Stimulated activated CD8-positive, alpha-beta memory T cell treated with anti-CD3 and anti-CD28 coated beads, Interleukin-4, amount 100 ng/mL, for 48 hours (primary cell): ENCODE measurements at places on chromosomes 1 and 21.

- no peak for DNase-seq
These were observed 4.1 kb downstream of the GPSM2 start for GRCh38 chr1:108880850-108881249.

DNA sequence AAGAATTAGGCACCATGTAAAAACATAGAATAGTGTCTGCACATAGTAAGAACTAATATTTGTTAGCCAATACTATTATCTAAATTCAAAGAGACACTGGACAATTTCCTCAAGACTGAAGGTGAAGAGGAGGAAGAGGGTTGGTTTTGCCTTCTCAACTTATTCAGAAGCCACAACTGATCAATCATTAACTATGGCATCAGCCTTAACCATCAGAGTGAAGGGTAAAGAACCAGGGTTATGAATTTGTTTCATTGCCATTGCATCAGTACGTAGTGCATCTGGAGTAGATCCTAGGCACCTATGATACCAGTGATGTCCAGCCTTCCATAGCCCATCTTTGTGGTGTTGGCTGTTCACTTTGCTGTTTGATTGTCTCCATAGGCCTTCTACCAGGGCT lies 421.7 kb upstream of the DEPDC1 start:
- DNase-seq, result no peak

GRCh38 chr1:199116488-199116887 lies 477.6 kb downstream of the PTPRC start:
- no peak for DNase-seq

DNA sequence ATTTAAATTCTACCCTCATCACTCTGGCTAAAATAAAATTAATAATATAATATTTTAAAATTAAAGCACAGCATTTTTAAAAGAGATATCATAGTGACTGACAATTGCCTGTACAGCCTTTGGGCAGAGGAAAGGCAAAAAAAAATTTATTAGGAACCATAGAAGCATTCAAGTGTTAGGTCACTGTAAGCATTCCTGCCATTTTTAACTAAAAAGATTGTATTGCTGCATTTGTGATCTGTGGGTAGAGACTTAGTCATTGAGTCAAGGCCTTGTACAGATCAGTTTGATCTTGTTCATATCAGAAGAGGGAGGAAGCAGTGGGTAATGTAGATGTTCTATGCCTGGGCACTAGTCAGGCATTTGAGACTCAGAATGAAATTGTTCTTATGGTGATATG lies 109.9 kb downstream of the LYPLAL1 start:
- no peak for DNase-seq

- DNase-seq, result no peak
These were observed 200.0 kb downstream of the LIPI start for GRCh38 chr21:14010729-14011128.

- peak; percentile 88 for DNase-seq
These were observed 1.3 kb downstream of the HES3 start for GRCh38 chr1:6245086-6245868.

- no peak for DNase-seq
These were observed 36.3 kb upstream of the MYOCOS start for GRCh38 chr1:171585715-171586114.

DNA sequence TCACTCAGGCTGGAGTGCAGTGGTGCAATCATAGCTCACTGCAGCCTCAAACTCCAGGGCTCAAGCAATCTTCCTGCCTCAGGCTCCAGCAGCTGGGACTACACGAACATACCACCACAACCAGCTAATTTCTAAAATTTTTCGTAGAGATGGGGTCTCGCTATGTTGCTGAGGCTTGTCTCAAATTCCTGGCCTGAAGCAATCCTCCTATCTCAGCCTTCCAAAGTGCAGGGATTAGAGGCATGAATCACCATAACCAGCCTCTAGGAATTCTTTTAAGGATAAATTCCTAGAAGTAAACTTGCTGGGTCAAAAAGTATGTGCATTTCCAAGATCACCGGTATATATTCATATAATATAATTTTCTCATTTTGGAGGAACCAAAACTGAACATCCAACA lies 17.6 kb upstream of the HUNK start:
- no peak for DNase-seq

DNA sequence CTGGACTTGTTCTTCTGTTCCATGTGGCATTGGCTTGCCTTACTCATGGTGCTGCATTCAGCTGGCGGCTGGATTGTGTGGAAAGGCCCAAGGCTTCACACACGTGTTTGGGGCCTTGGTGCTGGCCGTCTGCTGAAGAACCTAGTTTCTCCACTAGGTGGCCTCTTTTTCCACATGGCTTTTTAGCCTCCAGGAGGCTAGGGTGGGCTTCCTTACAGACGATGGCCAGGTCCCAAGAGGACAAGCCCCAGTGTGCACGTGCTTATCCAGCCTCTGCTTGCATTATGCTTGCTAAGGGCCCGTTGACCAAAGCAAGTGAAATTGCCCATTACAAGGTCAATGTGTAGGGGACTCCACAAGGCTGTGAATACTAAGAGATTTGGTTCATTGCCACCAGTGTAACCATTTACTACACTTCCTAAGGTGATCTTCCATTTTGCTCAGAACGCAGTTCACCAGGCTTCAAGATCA lies 47.5 kb upstream of the FOXO6 start:
- DNase-seq, result peak; percentile 46

DNA sequence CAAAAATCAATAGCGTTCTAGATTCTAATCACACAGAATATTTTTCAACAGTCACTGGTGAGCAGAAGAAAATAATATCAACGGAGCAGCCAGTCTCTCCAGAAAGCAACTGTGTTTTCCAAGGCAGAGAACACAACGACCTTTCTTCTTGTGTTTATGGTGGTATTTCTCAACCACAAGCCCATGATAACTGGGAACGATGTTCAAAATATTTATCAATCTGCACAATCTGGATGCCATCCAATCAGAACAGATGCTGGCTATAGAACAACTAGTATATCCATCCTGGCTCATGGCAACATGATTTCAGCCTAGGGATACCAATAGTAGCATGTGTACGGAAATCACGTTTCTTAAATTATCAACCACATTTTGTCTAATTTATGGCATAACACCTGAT lies 162.7 kb upstream of the RUNX1 start:
- no peak for DNase-seq

- DNase-seq, result peak; percentile 66
These were observed 569 bp upstream of the WARS2 start for GRCh38 chr1:119141020-119141424.

- DNase-seq, result no peak
These were observed 105.6 kb upstream of the PLXNA2 start for GRCh38 chr1:208349694-208350330.

DNA sequence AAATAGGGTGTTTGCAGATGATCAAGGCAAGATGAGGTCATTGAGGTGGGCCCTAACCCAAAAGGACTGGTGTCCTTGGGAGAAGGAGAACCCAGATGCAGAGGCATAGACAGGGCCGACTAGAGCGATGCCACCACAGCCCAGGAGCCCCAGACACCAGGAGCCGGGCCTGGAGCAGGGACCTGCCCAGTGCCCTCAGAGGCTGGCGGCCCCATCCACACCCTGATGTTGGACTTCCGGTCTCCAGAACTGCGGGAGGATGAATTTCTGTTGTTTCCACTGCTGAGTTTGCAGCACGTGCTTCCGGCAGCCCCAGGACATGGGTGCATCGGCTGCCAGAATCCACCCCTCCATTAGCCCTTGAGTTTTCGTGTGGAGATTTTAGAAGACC lies 7.2 kb upstream of the ACTRT2 start:
- no peak for DNase-seq

DNA sequence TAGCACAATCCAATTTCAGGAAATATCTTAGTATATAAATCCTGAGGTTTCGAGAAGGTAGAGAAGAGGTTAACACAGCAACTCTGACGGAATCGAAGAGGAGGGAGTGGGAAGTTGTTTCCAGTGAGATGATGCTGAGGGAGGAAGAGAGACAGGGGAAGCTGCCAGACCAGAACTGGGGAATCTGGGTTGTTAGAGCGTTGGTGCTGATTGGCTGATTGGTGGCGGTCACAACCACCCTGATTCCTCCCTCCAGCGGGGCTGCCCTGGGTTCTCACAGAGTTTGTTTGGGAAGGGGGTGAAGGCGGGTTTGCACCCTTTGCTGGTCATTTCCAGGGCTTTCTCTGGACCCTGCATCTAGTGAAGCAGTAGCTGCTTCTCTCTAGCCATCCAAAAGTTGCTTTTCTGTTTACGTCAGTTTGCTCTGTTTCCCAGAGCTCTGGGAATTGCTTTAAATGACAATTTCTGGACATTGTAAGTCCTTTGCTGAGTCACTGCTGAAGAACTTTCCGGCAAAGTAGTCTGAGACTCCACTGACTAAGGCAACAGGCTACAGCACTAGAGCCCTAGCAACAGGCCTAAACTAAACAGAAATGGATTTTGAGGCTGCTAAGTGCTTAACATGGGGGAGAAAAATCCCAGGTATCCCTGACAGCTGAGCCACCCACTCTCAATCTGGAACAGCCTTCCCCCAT lies 90.1 kb downstream of the TENT5C start:
- DNase-seq, result no peak

DNA sequence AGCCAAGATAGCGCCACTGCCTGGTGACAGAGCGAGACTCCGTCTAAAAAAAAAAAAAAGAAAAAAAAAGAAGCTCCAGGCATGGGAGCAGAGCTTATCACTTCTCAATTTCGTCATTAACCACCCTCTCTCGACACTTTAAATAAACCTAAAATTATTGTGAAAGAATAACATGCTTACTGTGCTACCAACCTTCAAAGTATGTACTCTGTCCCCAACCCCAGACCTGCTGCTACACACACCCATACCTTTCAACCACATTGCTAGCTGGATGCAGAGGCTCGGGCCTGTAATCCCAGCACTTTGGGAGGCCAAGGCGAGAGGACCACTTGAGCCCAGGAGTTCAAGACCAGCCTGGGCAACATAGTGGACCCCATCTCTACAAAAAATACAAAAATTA lies 38.7 kb downstream of the GNPAT start:
- no peak for DNase-seq

DNA sequence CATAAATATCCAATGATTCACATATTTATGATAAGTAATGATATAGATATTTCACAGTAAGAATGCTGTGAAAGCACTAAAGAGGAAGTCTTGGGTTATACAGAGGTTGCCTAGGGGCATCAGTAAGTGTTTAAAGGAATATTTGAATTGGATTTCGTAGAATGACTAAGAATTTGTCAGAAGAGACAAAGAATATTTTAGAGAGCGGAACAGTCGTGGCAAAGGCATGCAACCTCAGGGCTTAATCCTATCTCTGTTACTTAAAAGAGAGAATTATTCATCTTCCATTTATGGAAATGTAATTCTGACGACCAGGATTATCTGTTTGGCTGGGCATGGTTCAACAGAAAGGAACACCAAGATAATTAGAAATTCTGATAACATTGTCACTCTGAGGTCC lies 171.9 kb upstream of the NR5A2 start:
- no peak for DNase-seq

DNA sequence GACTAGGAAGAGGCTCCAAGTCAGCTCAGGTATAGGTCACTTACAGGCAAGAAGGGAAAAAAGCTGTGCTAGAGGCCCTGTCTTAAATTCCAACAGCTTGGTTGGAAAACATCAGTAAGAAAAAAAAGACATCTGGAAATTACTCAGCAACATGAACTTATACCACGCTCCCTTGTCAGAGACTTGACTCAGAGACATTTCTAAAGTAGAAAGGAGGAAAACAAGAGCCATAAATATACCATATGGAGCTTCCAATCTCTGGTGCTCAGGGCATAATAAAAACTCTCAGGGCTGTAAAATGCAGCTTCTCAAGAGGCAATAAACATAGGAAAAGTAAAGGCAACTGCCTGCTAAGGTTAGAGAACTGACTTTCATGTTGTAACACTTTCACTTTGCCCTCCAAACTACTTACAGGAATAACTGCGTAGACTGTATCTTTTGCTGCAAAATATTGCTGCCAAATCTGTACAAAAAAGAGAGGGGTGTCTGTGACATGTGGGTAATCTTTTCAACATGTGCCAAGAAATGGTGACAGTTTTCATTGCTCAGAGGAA lies 14.7 kb downstream of the ATPAF1 start:
- DNase-seq, result no peak

GRCh38 chr1:30410153-30410851 lies 313.1 kb downstream of the MATN1 start:
- DNase-seq, result peak; percentile 10

GRCh38 chr21:45220714-45221490 lies 66.8 kb downstream of the POFUT2 start:
- no peak for DNase-seq

GRCh38 chr1:77350012-77350770 lies 68.4 kb downstream of the AK5 start:
- no peak for DNase-seq

DNA sequence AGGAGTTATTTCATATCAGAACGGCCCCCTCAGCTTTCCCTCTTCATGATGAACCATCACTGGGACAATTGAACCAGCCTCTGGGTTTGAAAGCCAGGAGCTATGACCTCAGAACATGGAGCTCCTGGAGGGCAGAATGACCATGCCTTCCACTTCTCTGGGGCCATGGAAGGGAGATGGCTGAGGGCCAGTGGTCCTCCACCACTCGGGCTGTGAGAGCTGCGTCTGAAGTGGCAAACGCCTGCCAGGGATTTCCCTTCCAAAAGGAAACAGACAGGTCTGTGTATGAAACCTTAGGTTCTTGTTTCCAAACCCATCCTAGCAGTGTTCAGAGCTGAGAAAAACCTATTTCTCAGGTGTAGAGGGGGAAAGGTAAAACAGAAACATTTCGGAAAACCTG lies 22.5 kb downstream of the PKP1 start:
- no peak for DNase-seq

DNA sequence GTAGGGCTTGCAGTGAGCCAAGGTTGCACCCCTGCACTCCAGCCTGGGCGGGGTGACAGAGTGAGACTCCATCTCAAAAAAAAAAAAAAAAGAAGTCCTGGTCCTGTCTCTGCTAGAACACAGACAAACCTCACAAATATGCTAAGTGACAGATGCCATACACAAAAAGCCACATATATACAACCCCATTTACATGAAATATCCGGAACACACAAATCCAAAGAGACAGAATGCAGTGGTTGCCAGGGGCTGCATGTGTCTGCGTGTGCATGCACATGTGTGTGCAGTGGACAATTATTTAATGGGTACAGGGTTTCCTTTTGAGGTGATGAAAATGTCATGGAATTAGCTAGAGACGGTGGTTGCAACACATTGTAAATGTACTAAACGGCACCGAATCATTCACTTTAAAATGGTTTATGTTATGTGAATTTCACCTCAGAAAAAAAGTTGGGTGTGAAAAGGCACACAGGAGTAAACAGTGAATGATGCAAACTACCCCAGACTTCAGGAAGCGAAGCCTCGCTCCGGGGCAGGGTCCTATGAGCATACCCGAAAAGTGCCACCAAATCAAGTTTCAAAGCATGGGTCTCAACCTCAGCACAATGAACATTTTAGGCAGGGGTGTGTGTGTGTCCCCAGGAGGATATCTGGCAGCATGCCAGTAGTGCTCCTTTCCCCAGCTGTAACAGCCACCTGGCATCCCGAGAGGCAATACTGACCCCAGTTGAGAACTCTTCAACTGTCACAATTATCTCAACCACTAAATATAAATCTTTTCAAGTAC lies 48.3 kb downstream of the GNB1 start:
- DNase-seq, result no peak

- no peak for DNase-seq
These were observed 4.4 kb upstream of the OR10K1 start for GRCh38 chr1:158457246-158457645.

- DNase-seq, result no peak
These were observed 104.9 kb downstream of the PTGS2 start for GRCh38 chr1:186575348-186575747.

GRCh38 chr1:113185463-113186104 lies 112.6 kb downstream of the LRIG2 start:
- DNase-seq, result no peak
